Right lung (tissue), 10 donors: ENCODE measurements at places on chromosomes 7 and 10. TPM values are rescaled to one million over a fixed set of nuclear protein-coding genes. Genes with fewer than 3 reads are reported as not detected.

GRCh38 chr7:32033006-32033405 is 37.2 kb downstream of the PDE1C start:
- no peak for DNase-seq

DNA sequence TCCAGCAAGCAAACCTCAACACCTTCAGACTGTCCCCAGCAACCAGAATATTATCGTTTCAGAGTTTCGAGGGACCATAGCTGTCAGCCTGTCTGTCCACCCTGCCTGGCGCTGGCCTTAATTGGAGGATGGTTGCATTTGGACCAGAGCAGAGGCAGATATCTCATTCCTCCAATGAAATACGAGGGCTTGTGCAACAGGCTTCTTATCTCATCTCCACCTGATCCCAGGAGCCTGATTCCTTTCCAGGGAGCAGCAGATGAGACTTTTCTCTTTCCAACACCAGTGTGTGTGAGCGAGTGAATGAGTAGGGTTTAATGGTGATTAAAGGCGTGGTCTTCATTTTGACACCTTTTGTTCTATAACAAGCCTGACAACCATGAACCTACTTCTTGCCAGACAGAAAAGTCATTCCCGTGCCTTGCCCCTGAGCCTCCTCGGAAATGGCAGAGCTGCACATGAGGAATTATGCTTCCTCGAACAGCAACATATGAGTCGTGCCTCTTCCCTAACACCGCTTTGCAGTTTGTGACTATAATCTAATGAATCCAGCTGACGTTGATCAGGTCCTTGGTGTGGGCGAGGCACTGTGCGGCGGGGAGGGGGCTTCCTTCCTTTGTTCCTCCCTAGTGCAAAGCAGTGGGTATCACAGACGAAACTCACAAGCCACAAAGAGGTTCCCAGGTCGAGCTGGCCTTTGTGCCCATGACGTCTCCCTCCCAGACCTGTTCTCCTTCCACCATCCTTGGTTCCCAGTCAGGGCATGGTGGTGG is 147.4 kb downstream of the CUX1 start:
- no peak for DNase-seq

Gene TMEM236
- 0.37 TPM for polyA plus RNA-seq

Gene LGI1
- polyA plus RNA-seq: not detected

Gene BRAF
- polyA plus RNA-seq: 27.9 TPM
